ENCODE measurements at places on chromosomes 12 and 14.

DNA sequence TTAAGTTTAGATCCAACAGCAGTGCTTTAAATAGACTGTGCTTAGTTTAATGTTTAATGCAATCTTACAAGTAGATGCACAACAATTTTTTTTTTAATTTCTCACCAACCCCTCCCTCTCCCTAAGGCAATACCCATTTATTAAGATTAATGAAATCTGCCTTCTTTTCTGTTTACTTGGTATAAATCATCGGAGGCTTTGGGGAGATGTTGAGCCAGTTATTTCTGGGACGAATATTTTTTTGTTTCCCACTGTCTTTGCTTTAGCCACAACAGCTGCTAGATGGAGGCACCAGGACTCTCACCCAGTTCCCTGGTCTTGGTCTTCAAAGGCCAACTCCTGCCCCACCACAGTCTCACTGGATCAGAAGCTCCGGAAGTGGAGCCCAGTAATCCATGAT lies 113.4 kb downstream of the PLXNC1 start:
- DNase-seq: no peak

DNA sequence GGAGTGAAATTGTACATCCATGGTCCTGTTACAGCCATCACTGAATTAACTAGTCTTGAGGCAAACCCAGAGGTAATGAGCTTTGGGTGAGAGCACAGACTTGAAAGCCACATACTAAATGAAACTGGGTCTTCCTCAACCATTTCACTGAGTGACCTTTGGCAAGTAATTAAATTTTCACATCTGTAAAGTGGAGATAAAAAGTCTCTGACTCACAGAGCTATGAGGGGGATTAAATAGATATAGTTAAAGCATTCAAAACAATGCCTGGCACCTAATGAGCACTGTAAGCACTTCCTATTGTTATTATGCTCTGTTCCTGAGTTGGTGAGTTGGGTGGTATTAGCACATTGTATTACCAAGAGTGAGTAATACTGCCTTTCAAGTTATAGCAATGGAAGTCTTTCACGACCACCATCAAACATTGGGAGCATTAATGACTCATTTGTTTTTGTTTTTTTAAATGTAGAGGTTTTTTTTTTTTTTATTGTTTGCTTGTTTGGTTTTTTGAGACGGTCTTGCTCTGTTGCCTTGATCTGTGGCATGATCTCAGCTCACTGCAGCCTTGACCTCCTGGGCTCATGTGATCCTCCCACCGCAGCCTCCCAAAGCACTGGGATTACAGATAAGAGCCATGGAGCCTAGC lies 12.5 kb upstream of the STRN3 start:
- no peak for DNase-seq

GRCh38 chr14:89534902-89535685 lies 118.1 kb upstream of the FOXN3 start:
- DNase-seq: no peak

GRCh38 chr12:109596418-109597244 lies 23.0 kb downstream of the MVK start:
- DNase-seq: no peak

DNA sequence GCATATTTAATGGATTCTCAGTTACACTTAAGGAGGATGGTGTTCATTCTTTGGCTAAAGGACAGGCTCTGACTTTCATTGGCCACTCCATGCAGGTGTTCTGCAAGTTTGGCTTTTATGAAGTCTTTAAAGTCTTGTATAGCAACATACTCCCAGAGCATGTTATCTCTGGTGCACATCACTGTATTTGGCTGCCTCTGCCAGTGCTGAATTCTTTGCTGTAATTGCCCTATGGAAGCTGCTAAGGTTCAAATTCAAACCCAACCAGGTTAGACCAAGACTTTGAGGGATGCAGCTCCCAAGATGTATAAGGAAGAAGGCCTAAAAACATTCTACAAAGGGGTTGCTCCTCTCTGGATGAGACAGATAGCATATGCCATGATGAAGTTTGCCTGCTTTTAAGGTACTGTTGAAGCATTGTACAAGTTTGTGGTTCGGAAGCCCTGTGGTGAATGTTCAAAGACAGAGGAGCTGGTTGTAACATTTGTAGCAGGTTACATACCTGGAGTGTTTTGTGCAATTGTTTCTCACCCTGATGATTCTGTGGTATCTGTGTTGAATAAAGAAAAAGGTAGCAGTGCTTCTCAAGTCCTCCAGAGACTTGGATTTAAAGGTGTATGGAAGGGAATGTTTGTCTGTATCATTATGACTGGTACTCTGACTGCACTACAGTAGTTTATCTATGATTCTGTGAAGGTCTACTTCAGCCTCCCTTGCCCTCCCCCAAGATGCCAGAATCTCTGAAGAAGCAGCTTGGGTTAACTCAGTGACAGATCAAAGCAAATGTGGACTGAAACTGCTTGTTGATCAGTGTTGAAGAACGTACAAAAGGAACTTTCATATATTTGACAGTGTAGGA lies 19.4 kb downstream of the TMEM116 start:
- no peak for DNase-seq

DNA sequence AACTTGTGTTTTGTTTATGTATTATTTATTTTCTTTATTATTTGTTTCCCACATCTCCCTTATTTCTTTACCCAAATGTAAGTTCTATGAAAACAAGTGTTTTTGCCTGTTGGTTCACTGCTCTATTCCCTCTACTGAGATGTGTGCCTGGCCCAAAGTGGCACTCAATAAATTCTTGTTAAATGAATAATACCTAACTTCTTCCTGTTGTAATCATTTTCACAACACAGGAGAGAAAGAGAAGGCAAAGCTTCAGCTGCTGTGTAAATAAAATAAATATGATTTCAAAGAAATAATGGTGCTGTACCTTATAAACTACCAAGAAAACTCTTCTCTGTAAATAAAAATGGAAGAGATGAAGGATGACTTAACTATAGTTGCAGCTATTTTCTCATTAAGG lies 116.2 kb downstream of the TRHDE start:
- DNase-seq: no peak

- DNase-seq: no peak
These were observed 351.7 kb upstream of the MDGA2 start for GRCh38 chr14:48027115-48027514.

Measured in globus pallidus (tissue), 1 donor.